ENCODE measurements at places on chromosomes 13 and 19.

DNA sequence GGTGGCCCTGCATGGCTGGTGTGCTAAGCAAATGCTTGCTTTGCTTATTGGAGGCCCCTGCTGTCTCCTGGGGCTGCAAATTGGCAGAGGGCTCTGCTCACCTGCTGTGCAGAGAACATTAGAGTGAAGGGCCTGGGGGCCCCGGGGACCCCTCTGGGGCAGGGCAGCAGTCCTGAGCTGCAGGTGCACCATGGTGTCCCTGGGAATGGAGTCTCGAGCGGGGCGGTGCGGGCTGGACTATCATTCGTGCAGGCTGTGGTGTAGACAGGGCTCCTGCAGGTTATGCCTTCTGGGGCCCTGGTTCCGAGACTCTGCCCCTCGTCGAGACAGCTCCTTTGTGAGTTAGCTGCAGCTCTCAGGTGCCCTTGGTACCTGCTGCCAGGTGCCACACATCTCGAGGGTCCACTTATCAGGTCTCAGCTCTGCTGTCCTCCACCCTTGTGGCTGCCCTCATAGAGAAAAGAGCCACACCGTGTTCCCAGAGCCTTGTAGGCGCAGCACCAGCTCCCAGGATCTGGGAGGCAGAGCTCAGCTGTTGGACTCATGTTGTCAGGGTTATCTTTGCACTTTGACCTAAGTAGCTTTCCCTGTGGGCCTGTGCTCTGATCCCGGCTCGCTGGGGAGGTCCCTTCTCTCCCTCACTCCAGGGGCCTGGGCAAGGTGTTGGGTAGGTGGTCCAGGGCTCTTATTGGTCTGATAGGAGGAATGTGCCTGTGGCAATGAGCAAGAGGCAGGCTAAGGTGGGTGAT lies 58.0 kb upstream of the ZNF536 start:
- no peak for DNase-seq

DNA sequence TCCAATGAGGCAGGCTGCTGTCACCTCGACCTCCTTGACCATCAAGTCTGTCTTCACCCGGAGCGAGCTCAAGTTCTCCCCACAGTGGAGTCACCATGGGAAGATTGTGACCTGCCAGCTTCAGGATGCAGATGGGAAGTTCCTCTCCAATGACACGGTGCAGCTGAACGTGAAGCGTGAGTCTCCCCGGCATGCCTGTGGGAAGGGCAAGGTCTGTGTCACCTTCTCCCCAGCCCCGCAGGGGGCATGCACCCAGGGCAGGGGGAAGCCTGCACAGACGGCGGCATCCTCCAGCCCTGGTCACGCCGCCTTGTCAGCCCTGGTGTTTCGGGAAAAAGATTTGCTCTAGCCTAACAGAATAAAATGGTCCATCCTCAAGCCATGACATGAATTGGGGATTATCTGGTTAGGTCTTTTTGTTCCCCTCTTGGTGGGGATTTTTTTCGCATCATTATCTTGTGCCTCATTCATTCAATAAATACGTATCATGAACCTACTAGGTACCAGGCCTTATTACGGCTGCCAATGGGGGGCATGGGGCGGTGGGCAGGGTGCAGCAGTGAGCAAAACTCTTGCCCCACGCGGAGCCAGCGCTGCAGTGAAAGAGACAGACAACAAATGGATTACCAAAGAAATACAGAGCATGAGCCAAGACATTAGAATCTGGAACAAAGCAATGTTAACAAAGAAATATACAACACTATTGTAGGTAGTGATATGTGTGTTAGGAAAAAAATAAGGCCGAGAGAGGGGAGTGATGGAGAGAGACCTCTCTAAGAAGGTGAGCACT lies 7.4 kb downstream of the CD22 start:
- DNase-seq: no peak

DNA sequence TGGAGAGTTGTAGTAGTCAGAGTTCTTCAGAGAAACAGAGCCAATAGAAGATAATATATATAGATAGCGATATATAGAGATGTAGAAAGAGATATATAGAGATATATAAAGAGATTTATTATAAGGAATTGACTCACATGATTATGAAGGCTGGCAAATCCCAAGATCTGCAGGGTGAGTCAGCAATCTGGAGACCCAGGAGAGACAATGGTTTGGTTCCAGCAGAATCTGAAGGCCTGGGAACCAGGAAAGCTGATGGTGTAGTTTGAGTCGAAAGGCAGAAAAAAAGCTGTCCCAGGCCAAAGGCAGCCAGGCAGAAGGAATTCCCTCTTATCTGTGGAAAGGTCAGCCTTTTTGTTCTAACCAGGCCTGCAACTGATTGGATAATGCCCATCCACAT lies 194.1 kb downstream of the NUFIP1 start:
- no peak for DNase-seq

GRCh38 chr19:32662186-32662585 lies 12.8 kb downstream of the ANKRD27 start:
- no peak for DNase-seq

DNA sequence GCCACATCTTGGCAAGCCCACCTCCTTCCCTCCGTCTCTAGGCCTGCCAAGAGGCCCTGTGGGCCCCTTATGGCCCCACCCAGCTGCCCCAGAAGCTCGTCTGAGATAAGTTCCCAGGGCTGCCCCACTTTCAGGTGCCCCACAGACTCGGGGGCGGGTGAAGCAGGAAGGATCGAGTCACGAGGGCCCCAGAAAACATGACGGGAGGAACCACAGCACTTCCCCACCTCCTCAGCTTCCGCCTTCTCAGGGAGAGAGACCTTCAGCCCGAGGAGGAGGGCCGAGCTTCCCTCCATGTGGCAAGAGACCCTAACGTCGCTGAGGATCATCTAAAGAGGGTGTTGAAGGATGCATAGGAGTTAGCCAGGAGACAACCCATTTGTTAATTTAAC lies 4.5 kb upstream of the IL12RB1 start:
- peak; percentile 90 for DNase-seq

DNA sequence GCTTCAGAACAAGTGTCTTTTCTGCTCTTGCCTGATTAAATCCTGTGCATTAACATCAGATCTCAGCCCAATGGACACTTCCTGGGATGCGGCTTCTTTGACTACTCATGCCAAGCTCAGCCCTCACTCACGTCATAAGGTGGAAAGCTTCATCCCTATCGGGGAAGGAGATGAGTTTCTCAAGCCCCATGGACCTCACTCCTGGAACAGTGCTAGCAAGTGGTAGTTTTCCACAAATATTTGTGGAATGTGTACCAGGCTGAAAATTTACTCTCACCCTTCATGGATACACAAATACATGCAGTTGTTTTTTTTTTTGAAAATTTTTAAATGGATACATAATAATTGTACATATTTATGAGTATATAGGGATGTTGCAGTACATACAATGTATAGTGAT lies 34.6 kb upstream of the FARP1 start:
- no peak for DNase-seq

- no peak for DNase-seq
These were observed 945 bp upstream of the CPAMD8 start for GRCh38 chr19:17027535-17027975.

DNA sequence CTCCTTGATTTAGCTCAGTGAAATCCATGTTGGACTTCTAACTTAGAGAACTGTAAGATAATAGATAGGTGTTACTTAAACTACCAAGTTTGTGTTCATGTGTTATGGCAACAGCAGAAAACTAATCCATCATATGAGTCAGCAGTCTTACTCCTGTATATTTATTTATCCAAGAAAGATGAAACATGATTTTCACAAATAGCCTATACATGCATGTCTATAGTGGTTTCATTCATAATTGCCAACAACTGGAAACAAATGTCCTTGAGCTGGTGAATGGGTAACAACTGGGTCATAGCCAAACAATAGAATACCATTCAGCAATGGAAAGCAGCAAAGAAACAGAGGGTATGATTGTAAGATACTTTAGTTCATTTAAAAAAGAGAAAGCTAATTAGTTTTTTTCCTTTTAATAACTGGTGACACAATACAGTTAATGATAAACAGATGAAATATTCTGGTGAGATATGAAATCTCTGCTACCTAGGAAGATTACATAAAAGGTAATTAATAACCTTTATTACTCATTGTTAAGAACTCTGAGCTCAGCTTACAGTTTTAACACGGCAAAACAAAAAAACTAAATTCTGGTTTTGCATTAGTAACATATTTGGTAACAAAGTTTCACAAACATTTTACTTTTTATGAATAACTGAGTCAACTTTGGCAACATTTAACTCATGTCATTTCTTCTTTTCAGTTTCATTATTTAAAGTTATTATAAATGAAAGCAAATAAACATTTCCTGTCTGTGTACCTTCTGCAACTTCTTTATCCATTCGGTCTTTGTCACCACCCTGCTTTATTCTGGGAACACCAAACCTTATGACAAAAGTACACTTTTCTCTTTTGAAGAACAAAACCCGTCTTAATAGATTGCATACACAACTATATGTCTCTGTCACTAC lies 181.3 kb downstream of the LIG4 start:
- DNase-seq: no peak

GRCh38 chr13:112329376-112329775 lies 46.8 kb upstream of the SPACA7 start:
- DNase-seq: no peak

GRCh38 chr13:30314562-30314961 lies 7.2 kb upstream of the KATNAL1 start:
- no peak for DNase-seq

DNA sequence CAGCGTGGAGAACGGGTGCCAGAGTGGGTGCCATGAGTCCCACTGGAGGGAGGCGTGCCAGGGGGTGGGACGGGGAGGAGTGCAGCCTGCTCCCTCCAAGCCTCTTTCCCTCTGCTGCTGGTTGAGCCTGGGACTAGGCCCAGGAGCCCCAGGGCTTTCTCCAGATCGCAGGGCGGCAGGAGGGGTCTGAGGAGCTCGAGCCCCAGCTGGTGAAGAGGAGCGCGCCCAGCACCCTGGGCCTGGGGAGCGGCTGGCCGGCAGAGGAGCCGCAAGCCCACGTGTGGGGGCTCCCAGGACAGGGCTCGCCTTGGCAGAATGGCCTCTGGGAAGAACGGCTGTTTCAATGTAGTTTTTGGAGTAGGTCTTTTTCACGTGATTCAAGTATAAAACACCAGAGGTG lies 12.2 kb upstream of the DCUN1D2 start:
- no peak for DNase-seq

DNA sequence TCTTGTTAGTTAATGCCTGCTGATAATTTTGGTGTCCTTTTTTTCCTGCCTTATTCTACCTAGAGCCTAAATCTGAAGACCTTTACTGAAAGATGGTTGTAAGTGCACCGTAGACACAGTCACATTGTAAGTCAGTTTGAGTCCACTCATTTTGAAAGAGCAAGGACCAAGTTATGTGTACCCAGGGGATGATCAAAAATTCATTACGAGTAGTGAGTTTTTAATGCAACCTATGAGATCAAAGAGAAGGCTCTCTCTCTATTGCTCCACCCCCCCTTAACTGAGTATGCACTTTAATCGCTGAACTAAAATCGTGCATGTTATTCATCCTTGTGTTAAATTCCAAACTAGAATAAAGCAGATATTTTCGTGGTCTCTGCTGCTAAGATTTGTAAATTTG lies 1.8 kb downstream of the RAP2A start:
- DNase-seq: peak; percentile 28

DNA sequence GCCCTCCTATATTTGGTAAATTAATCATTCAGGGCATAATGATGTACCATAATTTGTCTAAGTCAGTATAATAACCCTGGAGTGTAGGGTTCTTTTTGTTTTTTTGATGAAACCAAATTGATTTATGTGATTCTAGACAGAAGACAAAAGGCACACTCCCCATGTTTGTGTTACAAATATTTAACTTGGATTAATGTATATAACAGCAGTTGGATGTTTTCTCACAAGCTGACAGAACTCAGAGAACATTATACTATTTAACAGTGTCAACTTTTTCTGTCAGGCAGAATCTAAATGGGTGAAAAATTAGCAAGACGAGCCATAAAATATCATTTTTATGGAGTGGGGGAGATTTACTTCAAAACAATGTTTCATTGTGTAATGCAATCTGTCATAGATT lies 15.2 kb downstream of the CBY2 start:
- DNase-seq: no peak

GRCh38 chr13:94327318-94327717 lies 152.2 kb downstream of the DCT start:
- DNase-seq: peak; percentile 46

DNA sequence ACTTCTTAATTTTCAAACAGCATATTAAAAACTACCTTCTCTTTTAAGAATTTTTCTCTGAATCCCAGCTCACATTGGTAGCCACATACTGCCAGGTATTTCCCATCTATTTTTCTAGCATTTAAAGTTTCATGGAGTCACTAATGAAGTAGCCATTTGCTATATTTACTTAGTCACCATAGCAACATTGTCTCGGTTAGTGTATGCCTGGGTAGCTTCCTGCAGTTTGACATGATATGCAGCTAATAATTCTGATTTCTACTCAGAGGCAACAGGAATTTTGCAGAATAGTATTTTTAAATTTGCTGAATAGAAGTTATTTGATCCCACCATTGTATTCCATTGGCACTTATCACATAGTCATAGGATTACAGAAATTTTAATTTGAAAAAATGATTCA lies 30.9 kb upstream of the KCTD4 start:
- no peak for DNase-seq

DNA sequence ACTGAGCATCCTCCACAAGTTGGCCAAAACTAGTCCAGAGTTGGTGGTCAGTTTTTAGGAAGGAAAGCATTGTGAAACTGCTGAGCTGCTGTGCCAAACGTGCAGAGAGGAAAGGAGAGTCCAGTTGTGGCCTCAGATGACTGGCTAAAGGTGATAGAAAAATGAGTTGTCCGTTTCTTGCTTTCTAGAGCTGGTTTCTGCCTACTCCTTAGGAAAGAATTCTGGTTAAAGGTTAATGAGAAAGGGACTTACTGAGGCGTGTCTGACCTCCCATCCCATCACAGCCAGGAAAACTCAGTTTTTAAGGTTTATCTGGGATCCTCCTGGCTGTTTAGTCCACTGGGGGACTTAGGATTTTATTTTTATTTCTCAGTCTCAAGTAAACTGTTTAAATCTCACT lies 1186.3 kb downstream of the UQCRFS1 start:
- no peak for DNase-seq

GRCh38 chr13:109667807-109668291 lies 118.5 kb downstream of the IRS2 start:
- DNase-seq: no peak

DNA sequence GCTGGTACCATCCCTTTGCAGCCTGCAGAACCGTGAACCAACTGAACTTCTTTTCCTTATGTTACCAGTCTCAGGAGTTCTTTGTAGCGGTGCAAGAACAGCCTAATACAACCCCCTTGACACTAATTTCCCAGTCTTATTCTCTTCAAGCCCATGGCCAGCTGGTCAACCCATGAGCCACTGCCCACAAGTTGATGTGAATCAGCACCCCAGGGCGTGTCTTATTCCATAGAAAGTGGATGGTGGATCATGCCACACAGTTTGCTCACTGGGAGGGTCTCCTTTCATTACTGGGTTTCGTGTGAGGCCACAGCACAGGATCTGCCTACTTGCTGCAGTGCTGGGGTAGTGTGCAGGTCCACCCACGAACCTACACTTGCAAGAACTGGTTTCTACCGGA lies 27.0 kb downstream of the TEX29 start:
- no peak for DNase-seq

- DNase-seq: no peak
These were observed 31.2 kb upstream of the EPHX3 start for GRCh38 chr19:15263361-15263985.

- DNase-seq: no peak
These were observed 277.5 kb downstream of the NHLRC3 start for GRCh38 chr13:39315796-39316195.

GRCh38 chr13:71866335-71867130 lies 471 bp downstream of the DACH1 start:
- DNase-seq: no peak
